ENCODE measurements at places on chromosomes 2 and 18.

GRCh38 chr2:232134939-232135338, 173.4 kb downstream of the DIS3L2 start:
- DNase-seq, result no peak

DNA sequence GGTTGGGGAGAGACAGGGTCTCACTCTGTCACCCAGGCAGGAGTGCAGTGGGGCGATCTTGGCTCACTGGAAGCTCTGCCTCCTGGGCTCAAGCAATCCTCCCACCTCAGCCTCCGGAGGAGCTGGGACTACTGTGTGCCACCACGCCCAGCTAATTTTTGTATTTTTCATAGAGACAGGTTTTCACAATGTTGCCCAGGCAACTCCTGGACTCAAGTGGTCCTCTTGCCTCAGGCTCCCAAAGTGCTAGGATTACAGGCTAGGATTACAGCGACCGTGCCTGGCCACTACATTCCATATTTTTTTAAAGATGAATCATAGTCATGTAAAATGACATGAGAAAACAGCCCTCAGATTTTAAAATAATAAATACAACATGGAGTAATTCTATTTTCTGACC, 32.3 kb downstream of the CWC22 start:
- peak; percentile 63 for DNase-seq

DNA sequence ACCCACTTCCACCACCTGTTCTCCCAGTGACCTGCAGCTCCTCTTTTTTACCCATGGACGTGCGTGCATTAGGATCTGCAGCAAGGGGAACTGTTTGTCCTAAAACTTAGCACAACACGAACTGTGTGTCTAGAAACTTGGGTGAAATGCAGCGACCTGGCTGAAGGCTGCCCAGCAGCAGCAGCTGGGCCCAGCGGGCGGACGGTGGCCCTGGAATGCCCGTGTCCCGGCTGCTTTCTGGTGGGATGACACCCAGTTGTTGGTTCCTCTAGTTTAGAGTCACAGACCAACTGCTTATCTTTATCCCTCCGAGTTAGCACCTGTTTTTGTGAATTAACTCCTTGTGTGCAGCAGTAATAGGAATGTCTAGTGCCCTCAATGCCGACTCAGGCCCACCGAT, 61.9 kb upstream of the PXDN start:
- no peak for DNase-seq

DNA sequence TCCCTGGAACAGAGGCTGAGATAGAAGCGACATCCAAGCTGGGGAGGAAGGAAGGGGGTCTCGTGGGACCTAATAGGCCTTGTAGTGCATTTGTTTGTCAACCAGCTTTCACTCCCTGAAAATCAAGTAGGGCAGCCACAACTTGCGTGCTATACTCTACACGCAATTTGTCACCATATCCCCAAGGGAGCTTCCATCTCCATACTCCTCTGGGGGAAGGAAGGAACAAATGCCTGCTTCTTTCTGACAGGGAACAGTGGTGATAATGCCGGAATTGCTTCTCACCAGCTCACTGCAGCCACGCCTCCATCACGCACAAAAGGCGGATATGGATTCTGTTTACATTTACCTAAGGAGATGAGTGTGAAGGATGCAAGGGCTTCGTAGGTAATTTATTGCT, 213.4 kb downstream of the TMEM163 start:
- DNase-seq, result no peak

DNA sequence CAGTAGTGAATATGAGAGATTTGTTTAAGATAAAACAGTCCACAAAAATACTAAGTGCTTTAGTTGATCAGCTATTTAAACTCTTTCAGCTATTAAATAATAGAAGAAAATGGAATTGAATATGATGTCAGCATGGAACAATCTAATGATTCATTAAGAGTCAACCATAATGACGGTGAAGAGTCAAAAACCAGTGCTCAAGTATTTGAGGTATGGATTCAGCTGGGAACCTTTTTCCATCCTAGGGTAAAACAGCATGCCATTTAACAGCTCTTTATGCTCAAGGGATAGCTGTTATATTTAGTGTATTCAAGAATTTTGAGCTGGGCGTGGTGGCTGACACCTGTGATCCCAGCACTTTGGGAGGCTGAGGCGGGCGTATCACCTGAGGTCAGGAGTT, 29.7 kb downstream of the CARF start:
- DNase-seq, result no peak

DNA sequence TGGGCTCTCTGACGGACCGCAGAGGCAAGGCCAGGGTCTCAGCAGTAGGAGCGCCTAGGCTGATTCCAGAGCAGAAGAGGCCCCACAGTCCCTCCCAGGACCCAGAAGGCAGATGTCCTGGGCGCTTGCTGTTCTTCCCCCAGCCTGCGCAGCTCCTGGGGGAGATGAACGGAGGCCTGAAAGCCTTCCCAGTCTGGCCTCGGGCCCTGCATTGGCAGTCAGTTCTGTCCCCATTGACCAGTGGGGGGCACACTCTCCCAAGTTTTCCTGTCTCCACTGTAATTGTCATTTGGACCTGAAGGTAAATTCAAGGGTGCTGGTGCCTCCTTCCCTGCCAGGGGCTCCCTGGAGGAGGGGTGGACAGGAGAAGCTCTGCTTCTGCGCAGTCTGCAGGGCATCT, 345.7 kb downstream of the CYP26B1 start:
- DNase-seq, result peak; percentile 73

DNA sequence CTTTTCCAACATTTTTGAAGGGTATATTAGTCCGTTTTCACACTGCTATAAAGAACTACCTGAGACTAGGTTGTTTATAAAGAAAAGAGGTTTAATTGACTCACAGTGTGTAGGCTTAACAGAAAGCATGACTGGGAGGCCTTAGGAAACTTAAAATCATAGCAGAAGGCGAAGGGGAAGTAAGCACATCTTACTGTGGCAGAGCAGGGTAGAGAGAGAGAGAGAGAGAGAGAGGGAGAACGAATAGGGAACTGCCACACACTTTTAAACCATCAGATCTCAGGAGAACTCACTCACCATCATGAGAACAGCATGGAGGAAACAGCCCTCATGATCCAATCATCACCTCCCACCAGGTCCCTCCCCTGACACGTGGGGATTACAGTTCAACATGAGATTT, 420.3 kb downstream of the SOCS6 start:
- no peak for DNase-seq

- peak; percentile 22 for DNase-seq
Observed at GRCh38 chr18:74722237-74722636, 124.6 kb downstream of the ZNF407 start.

DNA sequence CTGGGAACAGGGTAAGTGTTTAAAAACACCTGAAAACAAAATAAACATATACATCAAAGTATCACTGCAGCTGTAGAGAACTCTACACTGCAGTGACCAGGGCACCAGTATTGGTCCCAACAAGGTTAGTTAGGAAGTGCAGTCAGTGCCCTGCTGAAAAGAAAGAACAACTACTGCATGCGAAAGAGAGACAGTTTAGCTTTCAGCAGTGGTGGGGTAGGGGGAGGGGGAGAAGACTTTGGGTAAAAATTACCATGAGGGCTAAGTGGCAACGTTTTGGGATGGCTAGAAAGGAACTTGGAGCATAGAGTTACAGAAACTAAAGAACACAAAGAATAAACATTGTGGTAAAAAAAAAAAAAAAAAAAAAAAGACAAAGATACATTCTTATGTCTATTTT, 112.1 kb downstream of the UPP2 start:
- no peak for DNase-seq

DNA sequence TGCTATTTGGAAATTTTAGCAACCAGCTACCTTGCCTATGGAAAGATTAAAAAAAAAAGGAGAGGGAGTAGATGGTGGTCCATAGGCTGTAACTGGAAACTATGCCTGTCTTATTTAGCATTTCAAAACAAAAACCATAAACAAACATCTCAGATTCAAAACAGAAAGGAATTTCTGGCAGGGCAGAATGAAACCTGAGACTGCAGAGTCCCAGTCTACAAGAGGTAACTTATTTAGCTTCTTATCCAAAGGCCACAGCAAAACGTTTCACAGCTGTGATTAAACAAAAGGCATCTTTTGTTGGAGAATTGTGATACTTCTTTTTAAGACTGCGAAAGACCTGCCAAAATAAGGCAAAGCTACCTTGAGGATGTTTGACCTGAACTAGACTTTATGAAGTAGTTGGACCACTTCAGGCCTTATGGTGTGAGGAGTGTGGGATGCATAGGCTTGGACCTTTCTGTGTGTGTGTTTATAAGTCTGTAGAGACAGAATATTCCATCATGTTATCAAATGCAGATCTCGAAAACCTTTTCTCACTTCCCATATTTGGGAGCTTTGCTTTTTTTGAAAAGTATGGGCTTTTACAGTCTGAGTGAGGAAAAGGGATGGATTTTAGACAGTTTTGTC, 11.0 kb downstream of the CRIM1 start:
- peak; percentile 40 for DNase-seq

- DNase-seq, result no peak
Observed at GRCh38 chr2:88711897-88712296, 20.4 kb downstream of the RPIA start.

DNA sequence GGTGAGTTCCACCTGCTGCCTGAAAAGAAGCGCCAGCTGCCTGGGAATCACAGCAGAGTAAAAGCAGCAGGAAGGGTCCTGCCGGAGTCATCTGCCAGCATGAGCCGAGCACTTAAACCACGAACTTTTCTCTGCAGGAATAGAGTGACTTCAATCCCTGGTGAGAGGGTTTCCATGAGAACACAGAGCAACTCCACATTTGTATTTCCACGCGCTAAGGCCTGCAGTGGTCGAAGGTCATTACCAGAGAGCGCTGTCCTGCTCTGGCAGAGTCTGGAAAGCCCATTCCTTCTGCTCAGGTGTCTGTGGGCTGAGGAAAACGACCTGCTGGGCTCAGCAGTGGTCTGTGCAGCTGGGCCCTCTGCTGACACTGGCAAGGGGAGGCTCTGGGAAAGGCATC, 6.7 kb downstream of the PASK start:
- DNase-seq, result no peak

DNA sequence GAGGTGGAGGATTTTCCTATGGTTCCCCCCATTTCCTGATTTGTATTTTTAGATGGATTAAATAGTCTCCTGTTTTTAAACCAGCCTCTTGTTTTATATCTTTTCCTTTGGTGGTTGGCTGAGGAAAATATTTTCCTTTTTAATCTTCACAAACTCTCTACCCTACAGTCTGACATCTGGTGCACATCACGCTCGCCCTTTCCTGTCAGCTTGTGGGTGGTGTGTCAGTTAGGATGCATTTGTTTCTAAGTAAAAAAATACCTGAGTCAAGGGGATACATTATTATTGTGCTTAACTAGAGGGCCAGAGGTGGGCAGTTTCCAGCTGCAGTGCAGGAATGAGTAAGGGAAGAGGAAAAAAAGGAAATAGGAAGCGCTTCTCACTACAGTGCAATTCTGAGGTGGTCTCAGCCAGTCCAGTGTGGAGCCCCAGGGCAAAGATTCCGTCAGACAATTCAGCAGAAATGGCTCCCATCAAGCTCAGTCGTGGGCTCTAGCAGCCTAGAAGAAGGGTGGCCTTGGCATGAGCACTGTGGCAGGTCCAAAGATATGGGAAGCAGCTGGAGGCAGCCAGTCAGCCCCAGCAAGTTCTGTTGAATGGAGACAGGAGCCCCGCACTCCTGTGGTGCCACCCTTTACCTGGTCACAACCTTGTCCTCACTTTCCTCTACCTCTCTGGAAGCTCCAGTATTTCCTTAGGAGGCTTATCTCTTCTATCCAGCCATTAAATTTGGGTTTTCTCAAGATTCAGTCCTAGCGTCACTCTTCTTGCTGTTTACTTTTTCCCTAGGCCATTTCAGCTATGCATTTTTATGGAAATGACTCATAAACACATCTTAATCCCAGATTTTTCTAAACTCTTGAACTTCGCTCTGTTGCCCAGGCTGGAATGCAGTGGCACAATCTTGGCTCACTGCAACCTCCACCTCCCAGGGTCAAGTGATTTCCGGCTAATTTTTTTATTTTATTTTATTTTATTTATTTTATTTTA, 18.5 kb downstream of the SFTPB start:
- no peak for DNase-seq

DNA sequence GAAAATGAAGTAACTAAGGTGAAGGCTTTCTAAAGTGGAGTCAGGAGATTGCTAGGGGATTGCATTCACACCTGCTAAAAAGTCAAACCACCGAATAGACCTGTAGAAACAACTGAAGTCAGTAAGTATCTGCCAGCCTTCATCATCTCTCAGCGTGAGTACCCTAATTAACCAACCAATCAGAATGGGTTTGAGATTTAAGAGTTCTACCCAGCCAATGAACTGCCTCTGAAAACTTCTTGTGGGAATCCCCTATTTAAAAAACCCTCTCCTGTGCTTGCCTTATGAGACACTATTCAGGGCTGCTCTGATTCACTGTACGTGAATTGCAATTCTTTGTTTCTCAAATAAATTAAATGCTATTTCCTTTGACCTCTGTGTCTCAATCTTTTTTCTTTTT, 3.4 kb upstream of the FAM161A start:
- DNase-seq, result no peak

- no peak for DNase-seq
Observed at GRCh38 chr2:100939445-100939844, 62.6 kb upstream of the RPL31 start.

GRCh38 chr2:10265329-10266132, 37.2 kb upstream of the HPCAL1 start:
- DNase-seq, result peak; percentile 84

DNA sequence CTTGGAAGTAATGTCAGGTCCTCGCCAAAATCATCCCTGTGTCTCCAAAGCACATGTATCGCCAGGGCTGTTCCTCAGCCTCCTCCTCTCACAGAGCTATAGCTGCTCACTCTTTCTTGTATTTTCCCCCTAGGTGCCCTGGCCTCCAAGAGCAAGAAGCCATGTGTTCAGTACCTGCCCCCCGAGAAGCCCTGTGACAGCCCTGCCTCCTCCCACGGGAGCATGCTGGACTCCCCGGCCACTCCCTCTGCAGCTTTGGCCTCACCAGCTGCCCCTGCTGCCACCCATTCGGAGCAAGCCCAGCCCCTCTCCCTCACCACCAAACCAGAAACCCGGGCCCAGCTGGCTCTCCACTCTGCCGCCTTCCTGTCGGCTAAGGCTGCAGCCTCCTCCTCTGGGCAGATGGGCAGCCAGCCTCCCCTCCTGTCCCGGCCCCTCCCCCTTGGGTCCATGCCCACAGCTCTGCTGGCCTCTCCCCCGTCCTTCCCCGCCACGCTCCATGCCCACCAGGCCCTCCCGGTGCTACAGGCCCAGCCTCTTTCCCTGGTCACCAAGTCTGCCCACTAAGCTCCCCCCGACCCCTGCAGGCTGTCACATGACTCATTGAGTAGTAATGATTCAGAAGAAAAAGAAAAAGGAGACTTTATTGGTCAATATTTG, 18.8 kb downstream of the TGOLN2 start:
- DNase-seq, result peak; percentile 98

DNA sequence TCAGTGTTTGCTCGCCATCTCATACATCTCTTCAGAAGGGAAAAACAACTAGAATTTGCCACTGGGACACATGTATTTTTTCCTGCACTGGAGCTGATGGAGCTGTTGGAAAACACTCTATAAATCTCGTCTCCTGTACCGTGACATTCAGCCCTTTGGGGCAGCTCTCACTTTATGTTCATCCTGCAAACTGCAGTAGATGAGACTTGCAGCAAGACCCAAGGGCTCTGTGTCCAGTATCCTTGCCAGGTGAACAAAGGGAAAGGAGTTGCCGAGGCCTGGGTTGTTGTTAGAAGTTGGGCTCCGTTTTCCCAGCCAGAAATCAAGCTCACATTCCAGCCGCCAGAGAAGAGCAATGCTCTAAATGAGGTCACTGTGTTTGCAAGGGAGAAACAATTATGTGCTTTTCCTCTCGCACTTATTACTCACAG, 285.1 kb downstream of the SLC4A3 start:
- no peak for DNase-seq
